ENCODE measurements at places on chromosomes 4 and X. TPM values are rescaled to one million over a fixed set of nuclear protein-coding genes. Genes with fewer than 3 reads are reported as not detected.

GRCh38 chr4:76563454-76564122 lies 128.6 kb downstream of the SHROOM3 start:
- H3K4me1 ChIP-seq = no peaks in the 10 kb centered on the region
- no peak overlapping the region for H3K27ac ChIP-seq
- H3K27me3 ChIP-seq = peaks cover 12% of the 10 kb centered on the region

Gene TCEAL6
- not detected for total RNA-seq

GRCh38 chrX:9906919-9907318 lies 60.2 kb upstream of the CLDN34 start:
- peaks cover 21% of the 10 kb centered on the region for H3K27me3 ChIP-seq
- H3K4me3 ChIP-seq = no peak overlapping the region
- no peak overlapping the region for H3K27ac ChIP-seq
- no peaks in the 10 kb centered on the region for H3K36me3 ChIP-seq
- no peaks in the 10 kb centered on the region for H3K4me1 ChIP-seq

DNA sequence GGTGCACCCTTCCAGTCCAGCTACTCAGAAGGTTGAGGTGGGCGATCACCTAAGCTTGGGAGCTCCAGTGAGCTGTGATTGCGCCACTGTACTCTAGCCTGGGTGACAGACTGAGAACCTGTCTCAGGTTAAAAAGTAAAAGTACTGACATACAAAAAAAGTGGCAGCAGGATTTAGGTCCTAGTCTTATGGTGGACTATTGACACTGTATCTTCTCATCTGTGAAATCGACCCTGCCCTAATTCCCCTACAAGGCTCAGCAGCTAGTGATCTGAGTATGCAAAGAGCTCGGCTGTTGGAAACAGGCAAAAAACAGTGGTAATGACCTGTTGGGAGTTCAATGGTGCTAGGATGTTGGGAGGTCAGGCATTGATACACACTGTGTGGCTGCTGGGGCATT lies 57.0 kb downstream of the LEF1 start:
- no peak overlapping the region for H3K4me3 ChIP-seq
- no peak for DNase-seq
- peaks cover 15% of the 10 kb centered on the region for H3K4me1 ChIP-seq
- no peak overlapping the region for H3K27ac ChIP-seq
- no peaks in the 10 kb centered on the region for H3K27me3 ChIP-seq
- H3K36me3 ChIP-seq = no peaks in the 10 kb centered on the region

- no peak for DNase-seq
- no peak overlapping the region for H3K4me3 ChIP-seq
- no peaks in the 10 kb centered on the region for H3K36me3 ChIP-seq
- H3K27ac ChIP-seq = no peak overlapping the region
- H3K27me3 ChIP-seq = no peaks in the 10 kb centered on the region
These were observed 83.4 kb upstream of the S100G start for GRCh38 chrX:16566571-16566970.

Gene KCNE5
- 0.38 TPM for total RNA-seq

GRCh38 chr4:155881555-155881954 lies 15.5 kb upstream of the ASIC5 start:
- no peaks in the 10 kb centered on the region for H3K27me3 ChIP-seq
- H3K27ac ChIP-seq = no peak overlapping the region
- H3K4me3 ChIP-seq = no peak overlapping the region
- DNase-seq = no peak
- no peaks in the 10 kb centered on the region for H3K4me1 ChIP-seq

DNA sequence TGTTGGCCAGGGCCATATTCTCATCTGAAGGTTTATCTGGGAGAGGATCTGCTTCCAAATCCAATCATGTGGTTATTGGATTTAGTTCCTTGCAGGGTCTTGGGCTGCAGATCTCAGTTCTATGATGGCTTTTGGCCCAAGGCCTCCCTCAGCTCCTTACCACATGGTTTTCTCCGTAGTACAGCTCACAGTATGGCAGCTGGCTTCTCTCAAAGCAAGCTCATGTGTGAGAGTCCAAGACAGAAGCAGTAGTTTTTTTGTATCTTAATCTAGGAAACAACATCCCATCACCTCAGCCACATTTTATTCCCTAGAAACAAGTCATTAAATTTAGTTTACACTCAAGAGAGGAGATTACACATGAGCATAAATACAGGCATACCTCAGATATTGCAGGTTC lies 24.5 kb downstream of the MND1 start:
- peaks cover 78% of the 10 kb centered on the region for H3K36me3 ChIP-seq
- no peaks in the 10 kb centered on the region for H3K4me1 ChIP-seq
- no peaks in the 10 kb centered on the region for H3K27me3 ChIP-seq
- no peak overlapping the region for H3K27ac ChIP-seq
- H3K4me3 ChIP-seq = no peak overlapping the region
- no peak for DNase-seq

GRCh38 chr4:102141842-102142241 lies 203.4 kb downstream of the SLC39A8 start:
- H3K4me1 ChIP-seq = 0 out of 2 replicates have a peak, but pooled peaks cover 2% of the 10 kb centered on the region
- DNase-seq = peak; percentile 10
- H3K36me3 ChIP-seq = no peaks in the 10 kb centered on the region

- H3K4me1 ChIP-seq = no peaks in the 10 kb centered on the region
- no peak overlapping the region for H3K4me3 ChIP-seq
- H3K27ac ChIP-seq = no peak overlapping the region
These were observed 71.4 kb downstream of the ABCG2 start for GRCh38 chr4:88087004-88087403.

Gene MMGT1
- total RNA-seq = 25.0 TPM

- peak overlapping the region; percentile 5 for H3K27ac ChIP-seq
- no peaks in the 10 kb centered on the region for H3K36me3 ChIP-seq
- peaks cover 12% of the 10 kb centered on the region for H3K4me1 ChIP-seq
- no peak for DNase-seq
- H3K4me3 ChIP-seq = peak overlapping the region; percentile 56
- no peaks in the 10 kb centered on the region for H3K27me3 ChIP-seq
These were observed 2.1 kb downstream of the COPS4 start for GRCh38 chr4:83036991-83037665.

DNA sequence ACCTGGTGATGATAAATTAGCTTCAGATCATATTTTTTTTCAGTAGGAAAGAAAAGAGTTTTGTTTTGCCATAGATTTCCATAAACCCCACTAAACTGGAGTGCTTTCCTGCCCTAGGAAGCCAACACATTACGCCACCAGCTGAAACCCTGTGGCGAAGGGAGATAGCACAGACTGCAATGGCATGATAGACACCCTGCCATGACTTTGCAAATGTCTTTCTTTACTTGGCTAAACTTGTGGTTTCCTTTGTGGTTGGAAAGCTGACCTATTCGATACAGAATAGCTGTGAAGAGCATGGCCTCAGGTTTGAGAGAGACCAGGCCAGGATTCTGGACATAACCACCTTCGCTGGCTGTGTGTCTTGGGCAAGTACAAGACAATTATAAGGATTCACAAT lies 19.1 kb downstream of the MFAP3L start:
- no peak overlapping the region for H3K4me3 ChIP-seq
- no peak overlapping the region for H3K27ac ChIP-seq
- no peaks in the 10 kb centered on the region for H3K27me3 ChIP-seq
- peak; percentile 68 for DNase-seq
- no peaks in the 10 kb centered on the region for H3K4me1 ChIP-seq

- no peak overlapping the region for H3K4me3 ChIP-seq
- no peak for DNase-seq
- no peaks in the 10 kb centered on the region for H3K4me1 ChIP-seq
- H3K36me3 ChIP-seq = no peaks in the 10 kb centered on the region
- H3K27ac ChIP-seq = no peak overlapping the region
These were observed 977.1 kb upstream of the PRKX start for GRCh38 chrX:4690521-4690920.

Gene NDP
- not detected for total RNA-seq

All from K562 (cell line).